MG63 (cell line): ENCODE measurements at places on chromosomes 12 and 14. TPM values are rescaled to one million over a fixed set of nuclear protein-coding genes. Genes with fewer than 3 reads are reported as not detected.

GRCh38 chr12:41223600-41223999 is 35.5 kb downstream of the PDZRN4 start:
- DNase-seq, result no peak

DNA sequence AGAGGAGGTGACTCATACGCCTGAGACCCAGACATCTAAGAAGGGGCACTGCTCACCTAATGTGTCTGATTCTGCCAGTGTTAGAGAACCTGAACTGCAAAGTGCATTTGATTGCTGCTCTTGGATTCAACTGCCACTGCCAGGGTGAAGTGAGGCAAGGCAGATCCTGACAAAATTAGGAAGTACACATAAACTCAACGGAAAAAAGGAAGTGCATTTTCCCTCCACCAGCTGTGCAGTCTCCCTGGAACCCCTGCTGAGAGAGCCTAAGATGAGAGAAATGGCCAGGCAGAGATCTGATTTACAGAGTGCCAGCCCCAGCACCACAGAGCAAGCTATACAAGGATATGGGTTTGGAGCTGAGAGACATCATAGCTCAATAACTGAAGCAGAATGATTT is 215.3 kb downstream of the SEC23A start:
- no peak for DNase-seq

Gene BICDL1
- not detected in 2 replicates for total RNA-seq

Gene GEMIN2
- total RNA-seq, result 30.3 and 33.7 TPM in 2 replicates

- DNase-seq, result peak; percentile 38
Measured at GRCh38 chr14:70032447-70032846, 153.2 kb downstream of the SMOC1 start.

DNA sequence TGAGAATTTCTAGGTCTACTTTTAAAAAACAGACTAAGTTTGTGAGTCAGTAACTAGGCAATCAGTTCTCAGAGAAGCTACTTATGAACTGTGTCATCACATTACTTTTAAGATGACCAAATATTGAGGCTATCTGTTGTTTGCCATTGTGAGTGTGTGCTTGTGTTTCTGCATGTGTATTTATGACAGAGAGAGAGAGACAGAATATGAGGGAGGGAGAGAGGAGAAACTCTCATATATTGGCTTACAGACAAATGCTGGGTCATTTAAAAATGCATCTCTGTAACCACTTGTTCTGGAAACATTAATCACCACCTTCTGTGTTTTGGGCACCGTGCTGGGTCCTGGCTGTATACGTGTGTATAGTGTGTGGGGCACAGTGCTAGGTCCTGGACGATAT is 161.5 kb upstream of the FRMD6 start:
- no peak for DNase-seq

GRCh38 chr14:76884853-76885276 is 58.7 kb downstream of the LRRC74A start:
- no peak for DNase-seq

DNA sequence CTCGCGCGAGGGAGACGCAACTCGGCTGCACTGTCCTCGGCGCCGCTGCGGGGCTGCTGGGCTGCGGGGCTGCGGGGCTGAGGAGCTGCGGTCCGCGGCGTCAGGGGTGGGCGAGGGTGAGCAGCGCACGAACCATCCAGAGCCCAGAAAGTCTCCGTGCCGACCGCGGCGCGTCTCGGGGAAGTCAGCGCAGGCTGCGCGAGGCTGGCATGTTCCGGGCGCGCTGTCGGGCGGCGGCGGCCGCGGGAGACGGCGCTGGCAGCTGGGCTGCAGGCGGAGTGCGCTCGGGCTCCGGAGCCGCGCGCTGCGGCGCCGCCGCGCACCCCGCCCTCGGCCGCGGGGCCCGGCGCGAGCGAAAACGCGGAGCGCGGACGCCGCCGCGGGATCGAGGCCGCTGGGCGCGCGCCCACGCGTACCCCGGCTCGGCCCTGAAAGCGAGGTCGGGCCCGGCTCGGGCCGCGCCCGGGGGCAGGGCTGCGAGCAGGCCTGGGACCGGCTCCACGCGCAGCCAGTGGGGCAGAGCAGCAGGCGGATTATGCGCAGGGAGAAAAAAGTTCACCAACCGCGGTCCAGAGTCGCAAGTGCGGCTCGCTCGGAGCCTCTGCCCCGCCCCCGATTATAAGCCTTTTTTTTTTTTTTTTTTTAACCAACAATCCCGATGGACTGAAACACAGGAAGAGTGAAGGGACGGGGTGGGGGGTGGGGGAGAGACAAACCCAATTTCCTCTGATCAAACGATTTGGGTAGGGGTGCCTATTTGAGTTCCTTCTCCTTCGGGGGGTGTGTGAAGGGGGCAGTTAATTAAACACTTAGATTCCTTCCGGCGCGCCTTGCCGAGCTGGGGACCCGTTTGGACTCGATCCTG is at the start of gene PRICKLE1:
PRICKLE1 (minus strand) TSS at position 282 of the 865 bp plus-strand sequence. CDS start 117,230 bp downstream, outside the sequence.
- peak; percentile 61 for DNase-seq

DNA sequence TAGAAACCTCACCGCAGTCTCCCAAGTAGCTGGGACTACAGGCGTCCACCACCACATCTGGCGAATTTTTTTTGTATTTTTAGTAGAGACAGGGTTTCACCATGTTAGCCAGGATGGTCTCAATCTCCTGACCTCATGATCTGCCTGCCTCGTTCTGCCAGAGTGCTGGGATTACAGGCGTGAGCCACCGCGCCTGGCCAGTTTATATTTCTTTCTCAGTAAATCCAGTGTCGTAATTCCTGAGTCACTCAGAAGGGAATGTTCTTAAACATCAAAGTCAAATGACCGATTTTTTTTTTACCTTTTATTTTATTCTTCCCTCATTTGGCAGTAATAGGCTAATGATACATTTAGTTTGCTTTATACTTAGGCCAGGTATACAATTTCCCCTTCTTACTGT is 80.5 kb downstream of the FBXO33 start:
- no peak for DNase-seq

Gene NELL2
- total RNA-seq, result 3.8 TPM in 1 of 2 replicates, not detected in the other

Gene BCL2L2
- total RNA-seq, result 7.1 and 10.7 TPM in 2 replicates

DNA sequence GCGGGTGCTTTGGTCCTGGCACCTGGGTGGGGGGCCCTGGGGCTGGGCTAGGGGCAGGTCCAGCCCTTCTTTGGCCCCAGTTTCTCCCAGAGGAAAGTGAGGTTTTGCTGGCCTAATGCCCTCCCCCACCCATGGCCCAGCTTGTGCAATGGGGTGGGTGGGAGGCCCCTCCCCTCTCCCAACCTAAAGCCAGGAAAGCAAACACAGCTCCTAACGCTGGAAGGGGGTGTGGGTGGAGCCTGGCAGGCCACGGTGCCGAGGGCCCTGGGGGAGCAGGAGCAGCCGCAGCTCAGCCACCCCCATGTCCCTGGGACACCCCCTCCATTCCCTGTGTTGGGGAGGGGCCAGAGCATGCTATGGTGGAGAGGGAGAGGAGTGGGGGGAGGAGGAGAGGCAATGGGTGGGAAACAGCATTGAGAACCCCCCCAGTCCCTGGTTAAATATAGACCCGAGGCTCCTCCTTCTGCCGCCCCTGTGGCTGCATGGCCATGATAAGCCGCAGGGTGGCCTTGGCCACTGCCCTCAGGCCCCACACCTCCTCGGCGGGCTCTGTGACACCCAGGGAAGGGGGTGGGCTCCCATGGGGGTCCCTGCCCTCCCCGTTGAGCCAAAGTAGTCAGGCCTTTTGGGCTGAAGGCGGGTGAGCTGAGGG is 4.7 kb downstream of the EXOC3L4 start:
- DNase-seq, result no peak

Gene MYF6
- 0.07 TPM in 1 of 2 replicates, not detected in the other for total RNA-seq

Gene FOXN4
- total RNA-seq, result not detected in 2 replicates

Gene RILPL2
- 1.9 and 3.5 TPM in 2 replicates for total RNA-seq

- peak; percentile 55 for DNase-seq
Measured at GRCh38 chr14:73725116-73726024, 11.2 kb upstream of the PNMA1 start.

DNA sequence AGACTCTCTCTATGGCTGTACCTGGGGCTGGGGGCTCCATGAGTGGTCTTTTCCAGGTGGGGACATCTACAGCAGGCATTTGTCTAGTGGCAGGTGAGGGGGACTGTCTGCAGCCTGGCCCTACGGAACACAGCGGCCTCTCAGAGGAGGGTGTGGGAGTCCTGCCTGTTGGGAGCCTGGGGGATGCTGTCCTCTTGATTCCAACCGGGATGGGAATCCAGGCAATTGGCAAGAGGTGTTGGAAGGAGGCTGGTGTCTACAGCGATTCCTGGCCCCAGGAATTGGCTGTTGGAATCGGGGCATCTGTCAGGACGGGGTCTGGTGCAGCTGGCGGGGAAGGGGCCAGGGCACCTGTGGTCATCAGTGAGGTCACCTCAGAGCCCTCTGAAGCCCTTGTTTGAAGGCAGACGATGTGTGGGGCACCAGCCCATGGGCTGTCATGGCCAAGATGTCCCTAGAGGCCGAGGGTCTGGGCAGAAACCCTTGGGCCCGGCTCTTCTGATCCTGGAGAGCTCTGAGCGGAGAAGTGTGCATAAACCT is 386.3 kb downstream of the TMEM121 start:
- DNase-seq, result no peak

GRCh38 chr12:81461163-81461562 is 298.0 kb downstream of the PPFIA2 start:
- no peak for DNase-seq

GRCh38 chr14:28875934-28876571 is 109.5 kb downstream of the FOXG1 start:
- no peak for DNase-seq

DNA sequence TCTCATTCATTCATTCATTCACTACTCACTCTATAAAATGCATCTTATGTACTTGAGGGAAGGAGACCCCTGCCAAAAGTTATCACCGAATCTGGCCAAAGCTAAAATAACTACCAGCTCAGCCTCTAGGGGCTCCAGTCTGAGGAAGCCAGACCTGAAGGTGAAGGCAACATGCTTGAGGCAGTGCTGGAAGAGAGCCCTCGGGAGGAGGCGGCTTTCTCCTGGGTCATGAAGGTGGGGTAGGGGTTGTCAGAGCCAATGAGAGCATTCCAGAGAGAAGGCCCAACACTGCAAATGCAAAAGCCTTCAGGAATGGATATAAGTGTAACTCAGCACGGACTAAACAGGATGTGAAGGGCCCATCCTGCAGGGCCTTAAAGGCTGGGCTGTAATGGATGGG is 62.4 kb downstream of the GSC start:
- peak; percentile 22 for DNase-seq

GRCh38 chr14:74417611-74418010 is 8.4 kb downstream of the SYNDIG1L start:
- DNase-seq, result no peak

Gene EID3
- total RNA-seq, result 6.0 and 6.8 TPM in 2 replicates

- no peak for DNase-seq
Measured at GRCh38 chr12:53592426-53592825, 33.8 kb downstream of the ATF7 start.

DNA sequence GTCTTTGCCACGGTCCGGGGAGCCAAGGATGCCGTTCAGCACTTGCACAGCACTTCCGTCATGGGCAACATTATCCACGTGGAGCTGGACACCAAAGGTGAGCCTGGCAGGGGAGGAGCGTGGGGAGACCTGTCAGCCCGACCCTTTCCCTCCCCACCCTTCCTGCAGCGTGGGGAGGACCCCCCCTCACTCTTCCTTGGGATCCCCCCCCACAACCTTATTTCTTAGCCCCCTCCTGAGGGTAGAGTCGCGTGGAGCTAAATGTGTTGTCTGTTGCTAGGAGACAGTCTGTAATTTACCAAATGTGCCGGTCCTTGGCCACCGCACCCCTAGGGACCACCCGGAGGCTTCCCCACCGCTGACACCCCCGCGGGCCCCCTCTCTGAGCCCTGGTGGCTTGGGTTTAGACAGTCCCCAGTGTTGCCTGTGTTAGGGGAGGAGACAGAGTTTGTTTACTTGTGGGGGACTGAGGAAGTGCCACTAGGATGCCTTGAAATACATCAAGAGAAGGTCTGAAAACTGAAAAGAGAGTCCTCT is 2.3 kb downstream of the SETD1B start:
- DNase-seq, result no peak

DNA sequence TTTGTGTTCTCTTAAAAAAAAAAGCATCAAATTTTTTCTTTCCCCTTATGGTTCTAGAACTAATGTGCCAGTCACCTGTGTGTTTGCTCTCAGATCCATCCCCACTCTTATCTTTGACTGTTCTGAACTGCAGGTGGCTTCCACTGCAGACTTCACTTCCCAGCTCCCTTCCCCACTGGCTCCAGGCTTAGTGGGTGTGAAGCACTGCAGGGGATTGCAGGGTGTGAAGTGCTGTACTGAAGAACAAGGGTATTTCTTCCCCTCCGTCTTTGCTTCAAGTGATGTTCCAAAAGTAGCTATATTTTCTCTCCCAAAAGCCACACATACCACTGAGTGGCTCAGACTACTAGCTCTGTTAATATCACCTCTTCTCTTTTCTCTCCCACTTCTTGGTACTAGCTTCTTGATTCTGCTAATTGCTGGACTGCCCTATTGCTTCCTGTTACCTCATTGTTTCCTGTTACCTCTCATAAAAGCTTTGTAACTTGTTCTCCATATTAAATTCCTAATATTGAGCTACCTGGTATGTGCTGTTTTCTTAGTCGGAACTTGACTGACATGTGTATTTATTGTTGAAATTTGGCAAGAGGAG is 115.4 kb upstream of the PRICKLE1 start:
- no peak for DNase-seq

Gene SLC16A7
- 6.3 and 21.8 TPM in 2 replicates for total RNA-seq

- DNase-seq, result no peak
Measured at GRCh38 chr12:4045786-4046494, 172.7 kb upstream of the PARP11 start.

Gene GLT8D2
- total RNA-seq, result not detected in 2 replicates

Gene IKZF4
- total RNA-seq, result 0.30 and 0.54 TPM in 2 replicates

- no peak for DNase-seq
Measured at GRCh38 chr12:3600039-3600720, 109.2 kb downstream of the PRMT8 start.

DNA sequence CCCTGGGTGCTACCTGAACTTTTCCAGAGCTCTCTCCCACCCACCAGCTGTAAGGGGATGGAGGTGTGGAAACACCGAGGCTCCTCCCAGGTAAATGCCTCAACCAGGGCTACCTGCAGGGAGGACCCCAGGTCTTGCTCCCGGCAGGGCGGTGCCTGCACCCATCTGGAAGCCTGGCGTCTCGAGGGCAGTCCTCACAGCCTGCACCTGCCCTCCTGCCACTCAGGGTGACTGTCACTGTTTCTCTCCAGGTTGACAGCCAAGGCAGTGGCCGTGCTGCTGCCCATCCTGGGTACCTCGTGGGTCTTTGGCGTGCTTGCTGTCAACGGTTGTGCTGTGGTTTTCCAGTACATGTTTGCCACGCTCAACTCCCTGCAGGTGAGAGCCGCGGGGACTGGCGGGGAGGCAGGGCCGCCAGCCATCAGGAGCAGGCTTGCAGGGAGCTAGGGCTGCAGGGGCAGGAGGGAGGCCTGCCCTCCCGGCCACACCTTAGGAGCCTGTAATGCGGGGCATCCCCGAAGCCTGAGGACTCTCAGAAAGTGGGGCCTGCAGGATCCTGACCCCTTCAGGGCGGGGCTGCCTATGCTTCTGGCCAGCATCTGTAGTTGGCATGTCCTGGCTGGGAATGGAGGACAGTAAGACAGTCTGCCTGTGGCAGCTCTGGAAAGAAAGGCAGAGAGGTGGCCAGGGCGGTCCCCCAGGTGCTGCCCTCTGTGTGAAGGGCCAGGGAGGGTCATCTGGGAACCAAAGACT is 182.3 kb downstream of the ADGRD1 start:
- no peak for DNase-seq

GRCh38 chr14:99896361-99896760 is 103.1 kb downstream of the EML1 start:
- no peak for DNase-seq
